ENCODE measurements at places on chromosomes 6 and 20.

- DNase-seq, result no peak
Observed at GRCh38 chr6:113732384-113732966, 124.7 kb upstream of the MARCKS start.

- DNase-seq, result peak; percentile 12
Observed at GRCh38 chr6:82066991-82067411, 180.5 kb downstream of the IBTK start.

GRCh38 chr6:137315081-137315480 lies 95.9 kb upstream of the IFNGR1 start:
- DNase-seq, result no peak

GRCh38 chr20:32523613-32524213 lies 61.4 kb downstream of the NOL4L start:
- DNase-seq, result no peak

GRCh38 chr6:38400764-38401163 lies 239.0 kb downstream of the BTBD9 start:
- no peak for DNase-seq

DNA sequence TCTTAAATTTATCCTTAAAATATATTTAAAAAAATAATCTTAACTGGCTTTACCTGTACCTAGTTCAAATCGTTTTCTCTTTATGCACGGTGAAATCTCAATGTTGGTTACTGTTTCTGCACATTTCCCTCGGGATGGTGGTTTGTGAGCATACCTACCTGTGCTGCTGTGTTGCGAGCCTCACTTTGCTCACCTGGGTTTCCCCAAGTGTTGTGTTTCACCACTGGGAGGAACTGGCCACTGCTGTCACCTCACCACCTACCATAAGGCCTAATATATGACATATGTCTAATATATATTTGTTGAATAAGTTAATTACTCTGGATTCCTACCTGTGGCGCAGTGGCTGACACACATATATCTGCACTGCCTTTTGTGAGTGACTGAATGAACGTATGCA lies 493.5 kb upstream of the FLRT3 start:
- DNase-seq, result no peak

- peak; percentile 85 for DNase-seq
Observed at GRCh38 chr6:710601-711571, 17.9 kb upstream of the EXOC2 start.

DNA sequence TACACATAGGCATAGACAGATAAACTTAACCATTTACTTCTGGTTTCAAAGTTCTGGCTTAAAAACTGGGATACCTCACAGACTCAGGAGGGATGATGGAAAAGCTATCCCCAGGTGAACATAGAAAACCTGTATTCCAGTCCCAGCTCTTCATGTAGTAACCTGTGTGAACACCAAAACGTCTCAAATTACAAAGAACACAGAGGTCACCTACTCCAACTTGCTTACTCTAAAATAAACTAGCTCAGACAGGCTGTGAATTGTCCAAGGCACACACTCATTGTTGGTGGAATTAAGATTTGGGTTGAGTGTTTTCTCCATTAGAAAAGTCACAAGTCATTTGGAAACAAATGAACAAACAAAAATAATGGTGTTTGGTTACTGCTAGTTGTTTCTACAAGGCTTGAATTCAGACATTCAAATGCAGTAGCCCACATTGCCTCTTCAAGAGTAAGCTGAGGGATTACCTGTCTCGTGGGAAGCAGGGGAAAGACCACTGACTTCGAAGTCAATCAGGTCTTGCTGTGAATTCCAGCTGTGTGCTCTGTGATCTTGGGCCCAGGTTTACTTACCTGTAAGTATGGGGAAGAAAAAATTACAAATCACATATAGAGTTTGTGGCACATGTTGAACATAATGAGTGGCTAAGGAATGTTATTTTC lies 48.2 kb upstream of the LRRC1 start:
- no peak for DNase-seq

DNA sequence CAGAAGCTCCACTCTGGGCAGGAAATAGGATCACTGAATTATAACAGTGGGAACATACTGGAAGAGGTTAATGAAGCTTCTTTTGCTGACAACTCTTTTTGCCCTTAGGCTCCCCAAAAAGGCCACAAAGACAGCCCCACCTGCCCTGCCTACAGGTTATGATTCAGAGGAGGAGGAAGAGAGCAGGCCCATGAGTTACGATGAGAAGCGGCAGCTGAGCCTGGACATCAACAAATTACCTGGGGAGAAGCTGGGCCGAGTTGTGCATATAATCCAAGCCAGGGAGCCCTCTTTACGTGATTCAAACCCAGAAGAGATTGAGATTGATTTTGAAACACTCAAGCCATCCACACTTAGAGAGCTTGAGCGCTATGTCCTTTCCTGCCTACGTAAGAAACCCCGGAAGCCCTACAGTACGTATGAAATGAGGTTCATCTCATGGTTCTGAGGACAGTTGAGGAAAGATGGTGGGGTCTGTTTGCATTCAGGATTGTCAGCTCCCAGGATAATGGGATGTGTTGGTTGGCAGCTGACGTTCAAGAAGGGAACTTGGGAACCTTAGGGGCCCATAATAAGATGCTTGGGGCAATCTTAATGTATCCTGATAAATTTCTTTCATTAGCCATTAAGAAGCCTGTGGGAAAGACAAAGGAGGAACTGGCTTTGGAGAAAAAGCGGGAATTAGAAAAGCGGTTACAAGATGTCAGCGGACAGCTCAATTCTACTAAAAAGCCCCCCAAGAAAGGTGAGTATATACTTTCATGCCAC lies 11.5 kb downstream of the BRD2 start:
- no peak for DNase-seq

- no peak for DNase-seq
Observed at GRCh38 chr6:11848852-11849731, 70.5 kb upstream of the ADTRP start.

GRCh38 chr20:38267296-38267695 lies 6.8 kb upstream of the KIAA1755 start:
- no peak for DNase-seq

- no peak for DNase-seq
Observed at GRCh38 chr6:147949981-147950622, 392.5 kb upstream of the SASH1 start.

DNA sequence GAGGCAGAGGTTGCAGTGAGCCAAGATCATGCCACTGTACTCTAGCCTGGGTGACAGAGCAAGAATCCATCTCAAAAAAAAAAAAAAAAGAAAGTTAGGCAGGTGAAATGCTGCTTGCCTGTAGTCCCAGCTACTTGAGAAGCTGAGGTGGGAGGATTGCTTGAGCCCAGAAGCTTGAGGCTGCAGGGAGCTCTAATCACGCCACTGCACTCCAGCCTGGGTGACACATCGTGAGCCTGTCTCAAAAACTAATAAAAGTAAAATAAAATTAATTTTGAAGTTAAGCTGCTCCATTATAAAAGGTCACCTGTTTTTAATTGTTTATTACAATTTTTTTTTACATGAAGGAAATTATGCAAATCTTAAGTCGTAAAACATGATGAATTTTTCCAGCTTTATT lies 23.2 kb upstream of the SAMHD1 start:
- no peak for DNase-seq

Measured in NAMALWA (cell line).